Mesothelial cell of epicardium (in vitro differentiated cells): ENCODE measurements at places on chromosomes 12 and 14. TPM values are rescaled to one million over a fixed set of nuclear protein-coding genes. Genes with fewer than 3 reads are reported as not detected.

DNA sequence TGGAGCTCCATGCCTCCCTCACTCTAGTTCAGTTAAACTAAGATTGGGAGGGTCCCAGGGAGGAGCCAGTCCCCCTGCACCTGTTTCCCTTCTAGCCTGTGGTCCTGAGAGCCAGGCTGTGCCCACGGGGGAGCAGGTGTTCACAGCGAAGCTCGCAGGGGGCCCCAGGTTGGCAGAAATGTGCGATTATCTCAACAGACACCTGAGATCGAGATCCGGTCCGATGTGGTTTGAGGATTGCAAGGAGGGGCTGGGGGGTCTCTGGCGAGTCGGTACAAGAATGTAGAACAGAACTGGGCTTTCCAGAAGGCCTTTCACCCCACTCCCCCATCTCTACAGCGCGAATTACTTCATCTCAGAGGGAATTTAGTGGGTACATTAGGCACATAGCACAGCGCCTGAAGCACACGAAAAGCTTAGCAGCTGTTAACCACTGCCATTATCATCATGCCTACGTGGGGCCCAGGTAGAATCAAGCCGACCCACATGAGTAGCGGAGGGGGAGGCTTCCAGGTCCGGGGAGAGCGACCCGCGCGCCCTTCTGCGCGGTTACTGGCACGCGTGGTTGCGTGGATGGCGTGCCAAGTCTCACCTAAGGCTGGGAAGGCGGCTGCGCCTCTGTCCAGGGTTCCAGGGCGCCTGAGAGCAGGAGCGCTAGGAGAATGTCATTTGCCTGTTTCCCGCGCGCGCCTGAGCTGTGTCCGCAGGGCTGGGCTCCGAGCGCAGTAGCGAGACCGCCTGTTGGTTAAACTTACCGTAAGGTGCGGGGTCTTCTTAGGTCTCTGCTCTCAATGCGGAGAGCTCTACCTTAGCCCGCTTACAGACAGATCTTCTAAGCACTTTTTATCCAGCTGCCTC lies 1539.5 kb upstream of the TMEM132C start:
- no peak overlapping the region for H3K27ac ChIP-seq
- H3K4me3 ChIP-seq = no peak overlapping the region
- H3K4me1 ChIP-seq = no peaks in the 10 kb centered on the region
- no peak for DNase-seq
- H3K36me3 ChIP-seq = no peaks in the 10 kb centered on the region

DNA sequence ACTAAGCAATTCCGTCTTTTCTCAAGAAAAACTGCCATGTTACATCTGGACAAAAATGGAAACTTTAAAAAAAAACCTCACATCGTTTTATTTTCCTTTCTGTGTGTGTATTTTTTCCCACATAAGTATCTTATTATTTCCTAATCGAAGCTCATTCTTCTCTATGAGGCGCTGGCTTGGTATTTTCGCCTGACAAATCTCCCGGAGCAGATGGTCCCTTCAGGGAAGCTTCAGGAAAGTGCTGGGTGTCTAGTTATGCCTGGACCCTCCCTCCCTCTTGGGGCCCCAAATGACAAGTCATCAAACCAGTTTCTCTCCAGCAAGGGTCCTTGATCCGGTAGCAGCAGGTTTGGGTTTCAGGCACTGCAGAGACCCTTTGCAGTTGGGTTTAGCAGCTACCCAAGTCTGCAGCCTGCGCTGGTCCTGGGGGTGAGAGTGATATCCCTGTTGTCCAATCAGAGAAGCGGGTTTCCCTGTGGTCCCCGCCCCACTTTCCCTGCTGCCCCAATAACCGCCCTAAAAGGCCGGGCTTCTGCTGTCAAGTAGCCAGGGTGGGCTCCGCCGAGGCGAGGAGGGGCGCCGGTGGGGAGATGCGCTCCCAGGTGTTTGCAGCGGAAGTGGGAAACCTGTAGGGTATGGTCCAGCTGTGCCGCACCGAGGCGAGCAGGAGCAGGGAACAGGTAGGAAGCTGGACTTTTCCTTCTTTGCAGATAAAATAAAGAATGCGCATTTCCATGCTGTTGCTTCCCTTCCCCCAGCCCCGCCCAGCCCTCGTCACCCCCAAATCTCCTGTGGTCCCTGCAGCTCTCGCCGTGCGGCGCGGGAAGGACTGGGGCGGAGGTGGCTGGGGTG lies at the start of gene CNTN1:
TSS of gene CNTN1 (plus strand) at position 527 of the 852 bp plus-strand sequence.
- H3K27ac ChIP-seq = no peak within 1 kb of the TSS
- H3K27me3 ChIP-seq = peaks cover 72% of the 10 kb centered on the region
- no peaks in the 10 kb centered on the region for H3K36me3 ChIP-seq
- DNase-seq = peak; percentile 59
- H3K4me3 ChIP-seq = peak within 1 kb of the TSS; percentile 94

DNA sequence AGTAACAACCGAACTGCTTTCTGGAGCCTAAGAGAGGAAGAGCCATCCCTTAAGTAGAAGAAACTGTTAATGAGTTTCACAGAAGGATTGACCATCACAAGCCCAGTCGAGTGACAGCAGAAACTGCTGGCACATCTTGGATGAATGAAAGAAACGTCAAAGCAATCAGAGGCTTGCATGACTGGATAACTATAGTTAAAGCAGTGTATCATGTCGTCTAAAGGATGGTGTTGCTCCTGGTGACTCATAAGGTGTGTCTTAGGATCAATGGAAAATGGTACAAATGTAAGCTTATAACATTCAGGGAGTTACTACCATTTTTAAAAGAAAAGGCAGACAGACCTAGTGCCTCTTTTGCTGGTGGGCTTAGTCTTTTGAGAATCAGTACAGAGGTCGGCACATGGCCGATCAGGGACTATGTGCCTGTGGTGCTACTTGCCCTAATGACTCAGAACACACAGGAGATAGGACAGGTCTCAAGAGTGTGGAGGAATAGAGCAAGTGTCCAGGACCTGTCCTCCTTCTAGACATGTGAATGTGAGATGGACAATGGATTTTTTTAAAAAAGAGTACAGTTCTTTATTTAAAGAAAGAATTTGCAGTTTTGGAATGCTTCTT lies 55.7 kb downstream of the TMX1 start:
- H3K36me3 ChIP-seq = no peaks in the 10 kb centered on the region
- H3K27ac ChIP-seq = no peak overlapping the region
- no peak for DNase-seq
- H3K27me3 ChIP-seq = no peaks in the 10 kb centered on the region
- H3K4me1 ChIP-seq = peaks cover 12% of the 10 kb centered on the region

The GABARAPL1 gene
- total RNA-seq = 100 to 105 TPM (median 104 TPM) in 3 replicates

- peaks cover 20% of the 10 kb centered on the region for H3K36me3 ChIP-seq
- H3K4me3 ChIP-seq = no peak overlapping the region
- H3K4me1 ChIP-seq = no peaks in the 10 kb centered on the region
- H3K27ac ChIP-seq = no peak overlapping the region
- DNase-seq = no peak
Measured at GRCh38 chr12:111672822-111673381, 12.9 kb downstream of the BRAP start.

DNA sequence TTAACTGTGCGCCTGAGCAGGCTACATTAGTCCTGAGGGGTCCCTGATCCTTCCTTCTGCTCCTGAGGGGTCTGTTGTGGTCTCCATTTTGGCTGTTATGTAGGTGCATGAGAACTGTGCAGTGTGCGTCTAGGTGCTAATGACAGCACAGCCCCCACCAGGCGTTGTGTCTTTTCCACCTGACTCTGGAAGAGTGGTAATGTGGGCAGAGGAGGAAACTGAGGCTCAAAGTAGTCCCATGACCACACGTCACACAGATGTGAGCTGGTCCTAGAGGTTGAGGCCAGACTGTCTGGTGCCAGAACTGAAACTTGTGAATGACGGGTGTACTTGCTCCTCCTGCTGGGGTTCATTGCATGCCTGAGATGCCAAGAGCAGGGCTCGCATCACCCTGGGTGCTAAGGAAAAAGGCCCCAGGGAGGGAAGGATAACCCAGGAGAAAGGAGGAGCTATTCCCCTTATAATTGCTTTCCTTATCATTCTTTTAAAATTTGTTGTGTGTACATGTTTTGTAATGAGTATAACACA lies 111.8 kb downstream of the SLC25A47 start:
- no peak overlapping the region for H3K27ac ChIP-seq
- peaks cover 14% of the 10 kb centered on the region for H3K4me1 ChIP-seq
- H3K27me3 ChIP-seq = no peaks in the 10 kb centered on the region
- no peaks in the 10 kb centered on the region for H3K36me3 ChIP-seq
- DNase-seq = no peak
- H3K4me3 ChIP-seq = no peak overlapping the region

GRCh38 chr14:57168138-57168679 lies 100.5 kb downstream of the EXOC5 start:
- H3K27ac ChIP-seq = no peak overlapping the region
- H3K36me3 ChIP-seq = no peaks in the 10 kb centered on the region
- H3K4me3 ChIP-seq = no peak overlapping the region
- no peak for DNase-seq
- peaks cover 7% of the 10 kb centered on the region for H3K27me3 ChIP-seq

DNA sequence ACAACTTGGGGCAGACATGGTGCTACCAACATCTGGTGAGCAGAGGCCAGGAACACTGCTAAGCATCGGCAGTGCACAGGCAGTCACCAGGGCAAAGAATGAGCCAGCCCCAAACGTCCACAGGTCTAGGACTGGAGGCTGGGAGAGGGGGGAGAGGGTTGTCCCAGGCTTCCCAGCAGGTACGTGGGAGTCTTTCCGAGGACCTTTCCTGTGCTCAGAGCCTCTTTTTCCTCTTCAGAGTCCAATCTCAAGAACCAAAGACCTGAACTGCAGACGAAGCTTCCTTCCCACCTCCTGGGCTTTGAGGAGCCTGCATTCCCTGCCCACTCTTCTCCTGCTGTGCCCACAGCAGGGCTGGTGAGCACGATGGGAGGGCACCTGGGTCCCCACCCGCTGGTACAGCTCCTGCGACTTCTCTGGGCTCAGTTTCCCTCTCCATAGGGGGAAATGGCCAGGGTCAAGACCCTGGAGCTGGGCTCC lies 48.7 kb downstream of the DLK1 start:
- no peak overlapping the region for H3K4me3 ChIP-seq
- H3K36me3 ChIP-seq = peaks cover 6% of the 10 kb centered on the region
- no peaks in the 10 kb centered on the region for H3K27me3 ChIP-seq
- DNase-seq = no peak
- peaks cover 34% of the 10 kb centered on the region for H3K4me1 ChIP-seq
- H3K27ac ChIP-seq = peak overlapping the region; percentile 94

DNA sequence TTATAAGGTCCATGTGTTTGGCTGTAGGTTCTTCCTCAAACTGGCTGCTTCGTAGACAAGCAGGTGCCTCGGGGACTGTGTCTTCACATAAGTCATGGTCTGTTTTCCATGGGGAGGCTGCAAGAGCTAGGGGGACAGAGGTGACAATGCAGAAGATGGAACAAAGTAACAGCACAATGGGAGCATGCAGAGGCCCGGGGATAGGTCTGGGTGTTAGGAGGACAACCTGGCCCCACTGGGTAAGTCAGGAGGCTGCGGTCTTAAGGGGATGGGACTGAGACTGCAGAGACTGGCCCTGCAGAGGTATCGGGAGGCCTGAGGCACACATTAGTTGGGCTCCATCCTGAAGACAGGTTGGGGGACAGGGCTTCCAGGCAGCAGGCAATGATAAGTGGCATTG lies 88.9 kb downstream of the NTF3 start:
- H3K4me3 ChIP-seq = no peak overlapping the region
- no peaks in the 10 kb centered on the region for H3K36me3 ChIP-seq
- H3K27ac ChIP-seq = no peak overlapping the region
- no peak for DNase-seq
- H3K4me1 ChIP-seq = peaks cover 4% of the 10 kb centered on the region
- H3K27me3 ChIP-seq = no peaks in the 10 kb centered on the region

The ENDOU gene
- total RNA-seq = 0.11 to 0.51 TPM (median 0.29 TPM) in 3 replicates

DNA sequence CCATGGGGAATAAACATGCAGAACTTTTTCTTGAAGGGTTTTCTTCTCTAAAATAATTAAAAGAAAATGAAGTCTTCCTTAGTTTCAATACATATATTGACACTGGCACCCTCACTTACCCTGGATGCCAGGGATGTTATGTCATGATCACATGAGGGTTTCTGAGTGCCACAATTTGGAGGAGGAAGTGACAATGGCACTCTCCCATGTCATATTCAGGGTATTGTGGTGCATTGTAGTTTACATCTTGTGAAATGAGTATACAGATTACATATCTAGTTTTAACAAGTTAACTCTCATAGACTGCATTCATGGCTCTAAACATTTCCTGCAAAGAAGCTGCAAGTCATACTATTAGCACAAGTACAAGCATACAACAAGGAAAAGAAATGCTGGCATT lies 37.7 kb downstream of the CCDC177 start:
- H3K4me1 ChIP-seq = no peaks in the 10 kb centered on the region
- DNase-seq = no peak
- peaks cover 31% of the 10 kb centered on the region for H3K27me3 ChIP-seq
- H3K36me3 ChIP-seq = no peaks in the 10 kb centered on the region
- H3K27ac ChIP-seq = no peak overlapping the region
